ENCODE measurements at places on chromosomes 13 and 19. TPM values are rescaled to one million over a fixed set of nuclear protein-coding genes. Genes with fewer than 3 reads are reported as not detected.

ZNF382 gene
- 21.6 TPM for total RNA-seq

DNA sequence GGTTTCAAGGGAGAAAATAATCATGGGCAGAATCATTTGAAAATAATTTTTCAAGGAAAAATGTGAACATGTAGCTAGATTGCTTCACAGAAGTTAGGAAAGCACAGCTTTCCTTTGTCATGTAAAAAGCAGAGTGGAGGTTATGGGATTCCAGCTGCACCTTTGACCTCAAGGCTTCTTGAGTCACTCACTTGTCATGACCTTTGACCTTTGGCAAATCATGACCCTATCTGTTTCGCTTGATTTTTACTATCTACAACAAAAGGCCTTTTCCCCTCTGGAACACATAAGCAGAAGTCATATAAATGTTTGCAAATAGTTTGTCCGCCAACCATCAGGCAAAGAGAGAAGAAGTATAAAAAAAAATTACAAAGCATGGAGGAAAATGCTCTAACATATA, 210.7 kb upstream of the MIR17HG start:
- H3K27ac ChIP-seq: no peak overlapping the region
- no peak for DNase-seq
- H3K36me3 ChIP-seq: no peaks in the 10 kb centered on the region
- H3K4me1 ChIP-seq: peaks cover 48% of the 10 kb centered on the region
- H3K4me3 ChIP-seq: no peak overlapping the region

DNA sequence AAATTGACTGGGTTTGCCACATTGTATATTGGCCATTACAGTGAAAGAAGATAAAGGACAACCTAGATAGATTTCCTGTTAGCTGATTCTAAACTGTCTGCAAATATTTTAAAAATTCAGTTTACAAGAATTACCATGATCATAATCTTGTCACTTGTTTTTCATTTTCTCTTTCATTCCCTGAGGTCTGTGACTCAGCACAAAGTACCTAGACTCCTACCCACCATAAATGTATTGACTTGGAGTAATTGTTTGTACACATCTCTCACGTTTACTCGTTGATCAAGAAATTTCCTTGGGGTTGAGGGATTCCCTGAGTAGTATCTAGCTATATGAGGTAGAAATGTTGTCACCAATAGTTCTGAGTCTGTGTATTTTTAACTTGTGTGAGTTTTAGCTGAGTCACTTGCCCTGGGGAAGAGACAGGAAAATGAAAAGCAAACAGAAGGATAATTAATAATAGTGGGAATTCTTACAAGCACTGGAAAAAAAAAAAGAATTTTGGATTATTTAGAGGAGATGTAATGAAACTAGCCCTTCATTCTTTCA, 299.2 kb upstream of the DACH1 start:
- H3K27ac ChIP-seq: no peak overlapping the region
- no peaks in the 10 kb centered on the region for H3K27me3 ChIP-seq
- H3K4me3 ChIP-seq: no peak overlapping the region
- H3K4me1 ChIP-seq: peaks cover 3% of the 10 kb centered on the region
- no peak for DNase-seq

DNA sequence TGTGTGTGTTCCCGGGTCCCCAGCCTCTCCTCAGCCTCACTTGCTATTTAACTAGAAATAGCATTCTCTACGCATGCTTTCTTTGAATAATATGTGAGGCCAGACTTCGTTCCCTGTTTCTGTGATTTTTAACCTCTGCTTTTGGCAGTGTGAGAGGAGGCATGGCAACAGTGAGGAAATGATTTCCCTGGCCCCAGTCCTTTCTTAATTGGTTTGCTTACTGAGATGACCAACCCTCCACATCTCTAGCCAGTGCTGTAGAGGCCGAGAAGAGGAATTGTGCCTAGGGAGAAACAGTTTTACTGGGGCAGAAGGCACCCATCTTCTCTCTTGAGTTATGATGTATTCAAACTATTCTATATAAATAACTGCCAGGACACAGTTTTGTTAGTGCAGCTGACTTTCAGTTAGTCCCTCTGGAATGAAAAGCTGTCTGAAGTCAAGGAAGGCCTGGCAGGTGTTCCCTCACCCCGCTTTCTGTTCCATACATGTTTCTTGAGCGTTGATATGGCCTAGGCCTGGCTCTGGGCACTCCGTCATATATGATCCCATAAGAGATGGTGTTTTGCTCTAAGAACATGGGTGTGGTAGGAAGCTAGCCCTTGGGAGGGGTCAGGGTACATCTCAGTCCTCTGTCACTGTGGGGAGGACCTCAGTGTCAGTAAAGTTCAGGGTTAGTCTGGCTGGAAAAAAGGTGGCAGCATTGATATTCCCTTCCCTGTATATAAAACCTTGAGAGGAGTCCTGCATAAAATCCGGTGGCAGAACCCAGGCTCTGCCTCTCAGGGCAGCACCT, 73.7 kb upstream of the NPAS1 start:
- no peak overlapping the region for H3K4me3 ChIP-seq
- H3K27ac ChIP-seq: no peak overlapping the region
- DNase-seq: no peak
- H3K36me3 ChIP-seq: peaks cover 15% of the 10 kb centered on the region
- no peaks in the 10 kb centered on the region for H3K27me3 ChIP-seq
